ENCODE measurements at places on chromosomes 5 and 9.

DNA sequence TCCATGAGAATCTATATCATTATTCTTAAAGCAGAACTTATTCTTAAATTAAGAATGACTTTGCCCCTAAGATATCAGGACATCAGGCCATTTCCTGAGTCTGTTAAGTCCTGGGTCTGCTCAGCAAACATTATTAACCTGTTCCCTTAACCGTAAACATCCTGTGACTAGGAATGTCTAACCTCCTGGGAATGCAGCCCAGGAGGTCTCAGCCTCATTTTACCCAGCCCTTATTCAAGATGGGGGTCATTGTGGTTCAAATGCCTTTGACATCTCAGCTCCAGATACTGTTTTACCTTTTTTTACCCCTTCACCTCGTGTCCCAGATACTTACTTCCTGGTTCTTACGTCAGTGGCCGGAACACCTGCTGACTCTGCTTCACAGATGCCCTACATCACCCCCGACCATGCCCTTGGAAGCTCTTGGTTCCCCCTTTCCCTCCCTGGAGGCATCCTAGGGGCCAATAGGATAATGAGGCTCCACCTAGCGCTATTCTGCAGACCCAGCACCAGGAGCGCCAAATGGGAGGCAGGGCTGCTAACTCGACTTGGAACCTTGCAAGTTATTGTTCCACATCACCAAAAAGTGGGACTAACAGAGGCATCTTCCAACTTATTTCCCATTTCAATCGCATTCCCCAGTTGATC is 182.5 kb downstream of the MED10 start:
- no peak for DNase-seq

DNA sequence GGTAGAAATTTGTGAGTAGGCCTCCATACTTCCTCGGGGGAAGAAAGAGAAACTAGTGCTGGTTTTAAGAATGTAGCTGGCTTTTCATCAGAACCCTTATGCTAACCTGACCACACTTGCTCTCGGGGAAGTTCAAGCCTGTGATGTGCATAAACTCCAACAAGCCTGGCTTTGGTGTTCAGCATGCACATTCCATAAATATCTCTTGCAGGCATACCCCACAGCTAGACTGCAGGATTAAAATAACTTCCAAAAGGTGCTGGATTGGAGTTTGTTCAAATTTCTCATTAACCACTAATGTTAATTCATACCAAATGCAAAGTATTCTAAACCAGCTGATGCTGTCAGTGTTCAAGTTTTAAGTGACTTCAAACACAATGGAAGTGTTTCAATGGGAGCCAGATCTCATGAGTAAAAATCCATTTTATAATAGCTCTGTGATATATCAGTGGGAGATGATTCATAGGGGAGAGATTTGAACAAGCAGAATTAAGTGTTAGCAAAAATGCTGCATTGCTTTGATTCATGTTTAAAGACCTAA is 79.4 kb downstream of the NPR3 start:
- DNase-seq: peak; percentile 89

DNA sequence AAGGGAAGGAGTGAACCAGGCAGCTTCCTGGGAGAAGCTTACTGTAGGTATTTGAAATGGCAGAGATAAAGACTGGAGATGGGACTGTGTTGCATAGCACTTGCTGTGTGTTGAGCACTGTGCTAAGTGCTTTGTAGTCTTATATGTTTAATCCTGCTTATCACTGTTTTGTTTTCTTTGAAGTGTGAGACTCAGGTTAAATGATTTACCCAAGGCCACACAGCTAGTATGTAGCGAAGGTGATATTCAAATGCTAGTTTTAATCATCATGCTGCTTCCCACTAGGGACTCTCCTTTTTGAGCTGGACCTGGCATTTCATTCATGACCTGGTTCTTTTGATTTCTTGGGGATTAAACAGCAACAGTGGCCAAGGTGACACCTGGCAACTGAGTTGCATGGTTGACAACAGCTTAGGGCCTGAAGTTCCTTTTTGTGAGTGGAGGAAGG is 35.3 kb upstream of the SPRY4 start:
- no peak for DNase-seq

DNA sequence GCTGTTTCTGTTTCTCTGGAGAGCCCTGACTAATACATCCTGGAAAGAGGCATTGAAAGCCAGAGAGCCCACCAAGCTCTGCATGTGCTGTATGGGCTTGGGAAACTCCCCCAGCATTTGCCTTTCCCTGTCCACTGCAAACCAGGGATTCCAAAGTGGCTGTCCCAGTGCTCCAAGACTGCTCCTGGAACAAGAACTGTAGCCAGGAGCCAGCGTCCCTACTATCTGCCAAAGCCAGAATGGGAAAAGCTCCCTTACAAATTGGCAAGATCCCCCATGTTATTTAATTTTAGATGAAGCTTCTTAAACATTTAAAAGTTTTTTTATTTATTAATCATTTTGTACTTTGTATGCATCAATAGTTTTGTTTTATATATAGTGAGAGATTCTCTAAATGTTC is 263.2 kb downstream of the GABRB2 start:
- DNase-seq: no peak

DNA sequence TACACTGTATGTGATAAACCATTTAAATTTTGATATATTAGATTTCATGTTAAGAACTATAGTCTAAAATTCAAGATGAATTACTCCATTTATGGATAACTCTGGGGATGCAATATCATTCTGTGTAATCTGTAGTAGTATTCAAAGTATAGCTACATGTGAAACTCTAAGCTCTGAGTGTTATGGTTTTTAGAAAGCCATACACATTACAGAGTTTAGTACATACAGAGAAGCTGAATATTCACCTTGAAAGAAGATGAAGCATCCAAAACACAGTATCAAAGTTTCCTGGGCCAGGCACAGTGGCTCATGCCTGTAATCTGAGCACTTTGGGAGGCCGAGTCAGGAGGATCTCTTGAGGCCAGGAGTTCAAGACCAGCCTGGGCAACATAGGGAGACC is 25.0 kb downstream of the ABHD17B start:
- DNase-seq: no peak

GRCh38 chr9:117403403-117403811 is 11.4 kb downstream of the ASTN2 start:
- no peak for DNase-seq

GRCh38 chr5:148798786-148799185 is 27.6 kb upstream of the ADRB2 start:
- DNase-seq: no peak

- DNase-seq: no peak
Observed at GRCh38 chr9:15135164-15135792, 171.7 kb downstream of the TTC39B start.

- no peak for DNase-seq
Observed at GRCh38 chr5:2656206-2656605, 95.3 kb downstream of the IRX2 start.

GRCh38 chr9:136725612-136726011 is 13.2 kb downstream of the DIPK1B start:
- no peak for DNase-seq

DNA sequence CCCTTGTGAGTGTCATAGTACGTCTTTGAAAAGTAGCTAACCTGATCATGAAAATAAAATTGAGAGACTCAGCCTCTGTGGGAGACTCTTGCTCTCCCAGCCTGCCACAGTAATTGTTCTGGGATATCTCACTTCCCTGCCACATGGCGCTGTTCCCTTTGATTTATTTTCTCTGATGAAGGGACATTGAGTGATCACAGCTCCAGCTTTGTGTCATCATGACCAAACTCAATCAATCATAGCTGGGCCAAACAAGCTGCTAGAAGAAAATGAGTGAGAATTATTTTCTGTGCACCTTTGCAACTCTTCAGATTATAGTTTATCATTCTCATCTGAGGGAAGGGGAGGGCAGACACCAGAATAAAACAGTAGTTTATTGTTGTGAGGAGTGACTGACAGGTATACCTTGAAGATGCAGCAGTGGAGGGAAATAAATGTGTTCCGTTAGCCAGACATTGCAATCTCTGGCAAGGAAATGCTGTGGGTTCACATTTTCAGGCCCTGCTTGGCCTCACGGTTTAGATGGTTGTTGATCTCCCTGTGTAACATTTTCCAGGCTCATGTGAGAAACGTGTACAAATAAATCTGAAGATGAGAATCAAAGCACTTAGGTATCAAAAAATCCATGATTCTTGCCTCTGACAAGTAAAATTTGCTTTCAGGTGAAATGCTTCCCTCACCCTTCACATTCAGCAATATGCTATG is 174.7 kb upstream of the FBXL17 start:
- DNase-seq: no peak

GRCh38 chr5:91490316-91490715 is 107.2 kb upstream of the ARRDC3 start:
- DNase-seq: no peak

- no peak for DNase-seq
Observed at GRCh38 chr9:114591849-114592248, 4.3 kb downstream of the ATP6V1G1 start.

DNA sequence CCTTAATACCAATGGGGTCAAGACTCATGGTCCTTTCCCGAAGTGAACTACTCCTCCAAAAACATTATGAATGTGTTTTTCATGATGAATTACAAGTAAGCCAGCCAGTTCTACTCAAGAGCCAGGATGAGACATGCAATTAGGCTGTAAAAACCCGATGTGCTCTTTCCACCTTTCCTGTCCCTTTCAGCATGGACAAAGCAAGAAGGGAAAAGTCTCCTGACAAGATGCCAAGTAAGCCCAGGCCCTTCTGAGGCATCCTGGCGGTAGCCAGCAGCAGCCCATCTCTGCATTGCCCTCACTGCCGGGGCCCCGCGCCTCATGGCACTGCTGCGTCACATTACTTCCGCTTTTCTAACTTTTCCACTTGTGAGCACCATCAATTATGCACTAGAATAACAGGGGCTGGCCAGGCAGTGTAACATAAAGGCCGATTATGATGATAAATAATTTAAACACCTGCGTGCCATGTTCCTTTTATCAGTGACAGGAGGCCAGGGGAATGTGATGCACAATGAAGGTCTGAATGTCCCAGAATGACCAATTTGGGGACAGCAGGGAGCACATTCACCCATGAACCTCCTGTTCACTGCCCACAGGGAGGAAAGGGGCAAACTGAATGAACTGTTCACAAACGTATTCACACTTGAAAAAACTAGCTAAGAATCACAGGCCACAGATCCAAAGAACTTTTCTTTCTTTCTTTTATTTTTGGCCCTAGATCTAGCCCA is 37.4 kb downstream of the EFNA5 start:
- no peak for DNase-seq

DNA sequence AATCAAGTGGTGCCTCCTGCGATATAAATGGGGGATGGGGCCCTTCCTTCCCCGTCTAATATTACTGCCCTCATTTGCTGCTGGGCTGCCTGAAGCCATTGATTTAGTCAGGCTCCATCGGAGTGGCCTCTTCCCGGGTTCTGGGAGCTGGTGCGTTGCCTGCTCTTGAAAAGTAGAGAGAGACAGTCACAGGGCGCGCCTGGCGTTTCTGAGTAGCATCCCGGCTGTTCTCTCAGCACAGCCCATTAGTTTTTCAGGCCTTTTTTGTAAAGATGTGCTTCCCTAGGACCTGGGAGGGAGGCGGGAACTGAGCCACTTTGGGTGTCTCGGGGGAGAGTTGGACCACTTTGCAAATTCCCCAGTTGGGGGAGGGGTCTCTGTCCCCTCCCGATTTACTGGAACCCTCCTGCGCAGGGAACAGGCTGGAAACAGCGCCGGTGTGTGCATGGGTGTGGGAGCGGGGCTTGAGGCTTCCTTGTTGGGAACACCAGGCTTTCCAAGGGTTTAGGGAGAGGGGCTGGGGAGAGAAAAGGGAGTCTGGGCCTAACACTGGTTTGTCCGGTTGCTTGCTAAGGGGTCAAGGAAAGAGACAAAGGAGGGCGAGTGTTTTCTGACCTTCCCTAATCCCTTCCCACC is 4.7 kb downstream of the PRDM6 start:
- DNase-seq: no peak

DNA sequence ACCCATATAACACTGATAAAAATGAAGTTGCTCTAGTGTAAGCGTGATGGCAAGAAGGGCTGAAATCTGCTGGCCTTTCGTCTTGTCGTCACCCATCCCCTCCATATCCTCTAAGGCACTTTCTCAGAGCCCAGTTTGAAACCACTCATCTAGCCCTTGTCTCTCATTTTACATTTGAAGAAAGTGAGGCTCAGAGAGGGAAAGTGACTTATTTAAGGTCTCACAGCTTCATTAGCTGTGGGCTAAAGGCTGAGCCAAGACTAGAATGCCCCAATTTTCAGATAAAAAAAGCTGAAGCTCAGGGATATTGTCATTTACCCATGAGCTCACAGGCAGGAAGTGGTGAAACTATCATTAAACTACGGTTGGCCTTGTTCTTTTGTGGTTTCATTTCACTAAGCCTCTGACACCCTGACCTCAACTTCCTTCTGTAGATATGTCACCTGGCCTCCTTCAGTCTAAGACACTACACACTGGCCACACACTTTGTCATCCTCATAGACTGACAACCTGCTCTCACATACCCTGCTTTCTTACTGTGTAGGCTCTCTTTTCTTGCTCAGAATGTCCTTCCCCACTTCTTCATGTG is 176.7 kb upstream of the DMAC1 start:
- DNase-seq: no peak

- no peak for DNase-seq
Observed at GRCh38 chr5:40834391-40834848, 602 bp downstream of the RPL37 start.

GRCh38 chr9:36946653-36947052 is 87.4 kb downstream of the PAX5 start:
- no peak for DNase-seq

GRCh38 chr9:115691693-115692092 is 461.9 kb upstream of the PAPPA start:
- DNase-seq: no peak

DNA sequence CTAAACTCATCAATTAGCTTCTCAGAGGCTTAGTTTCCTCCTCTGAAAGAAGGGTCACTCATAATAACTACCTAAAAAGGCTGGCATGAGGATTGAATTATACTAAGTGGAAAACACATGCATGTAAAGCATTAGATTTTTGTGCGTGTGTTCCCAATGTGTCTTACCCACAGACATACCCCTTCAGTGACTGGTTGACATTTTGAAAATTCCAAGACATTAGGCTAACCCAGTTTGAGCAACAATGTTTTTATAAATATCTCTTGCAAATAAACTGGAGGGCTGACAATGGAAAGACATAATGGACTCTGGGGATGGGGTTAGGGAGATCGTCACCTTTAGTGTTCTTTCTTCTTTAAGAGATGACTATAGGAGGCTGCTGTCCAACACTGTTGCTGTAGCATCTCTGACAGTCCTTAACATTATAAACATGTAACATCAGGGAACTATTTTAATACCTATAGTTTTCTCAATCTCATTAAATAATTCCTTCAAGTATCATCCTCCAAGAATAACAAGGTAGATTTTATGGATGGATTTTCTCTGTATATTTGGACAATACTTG is 24.3 kb downstream of the HMHB1 start:
- no peak for DNase-seq

DNA sequence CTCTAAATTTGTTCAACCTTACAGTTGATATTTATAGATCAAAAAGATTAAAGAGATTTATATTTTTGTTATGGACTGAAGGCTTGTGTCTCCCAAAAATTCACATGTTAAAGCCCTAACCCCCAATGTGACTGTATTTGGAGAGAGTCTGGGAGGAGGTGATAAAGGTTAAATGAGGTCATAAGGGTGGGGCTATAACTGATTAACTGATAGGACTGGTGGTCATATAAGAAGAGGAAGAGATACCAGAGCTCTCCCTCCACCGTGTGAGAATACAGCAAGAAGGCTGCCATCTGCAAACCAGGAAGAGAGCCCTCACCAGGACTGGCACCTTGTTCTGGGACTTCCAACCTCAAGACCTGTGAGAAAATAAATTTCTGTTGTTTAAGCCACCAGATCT is 264.3 kb downstream of the ENC1 start:
- DNase-seq: no peak

All from retinal pigment epithelial cell (primary cell).